Activated CD4-positive, alpha-beta memory T cell treated with anti-CD3 and anti-CD28 coated beads, Interleukin-2, amount 10 ng/mL, durations not matched to agents 7 days and 5 days (primary cell): ENCODE measurements at places on chromosomes 1 and 21.

DNA sequence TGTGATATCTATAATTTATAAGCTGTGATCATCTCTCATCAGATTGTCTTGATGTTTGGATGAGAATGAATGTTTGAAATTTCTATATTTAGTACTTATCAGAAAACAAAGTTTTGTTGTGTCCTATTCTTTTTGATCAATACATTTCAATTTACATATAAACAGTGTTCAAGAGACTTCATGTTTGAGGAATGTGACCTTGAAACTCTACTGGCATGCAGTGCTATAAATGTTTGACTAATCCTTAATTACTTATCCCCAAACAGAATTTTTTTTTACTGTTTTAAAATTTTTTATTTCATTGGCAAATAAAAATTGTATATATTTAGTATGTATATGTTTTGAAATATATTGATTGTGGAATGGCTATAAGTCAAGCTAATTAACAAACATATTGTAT, 1.5 kb upstream of the PRKAA2 start:
- no peaks in the 10 kb centered on the region for H3K36me3 ChIP-seq
- no peak overlapping the region for H3K27ac ChIP-seq
- H3K27me3 ChIP-seq: peaks cover 37% of the 10 kb centered on the region
- no peaks in the 10 kb centered on the region for H3K4me1 ChIP-seq

- no peak overlapping the region for H3K27ac ChIP-seq
- peaks cover 6% of the 10 kb centered on the region for H3K4me1 ChIP-seq
- H3K4me3 ChIP-seq: no peak overlapping the region
- no peak for DNase-seq
Observed at GRCh38 chr1:41377397-41377796, 16.2 kb downstream of the FOXO6 start.

DNA sequence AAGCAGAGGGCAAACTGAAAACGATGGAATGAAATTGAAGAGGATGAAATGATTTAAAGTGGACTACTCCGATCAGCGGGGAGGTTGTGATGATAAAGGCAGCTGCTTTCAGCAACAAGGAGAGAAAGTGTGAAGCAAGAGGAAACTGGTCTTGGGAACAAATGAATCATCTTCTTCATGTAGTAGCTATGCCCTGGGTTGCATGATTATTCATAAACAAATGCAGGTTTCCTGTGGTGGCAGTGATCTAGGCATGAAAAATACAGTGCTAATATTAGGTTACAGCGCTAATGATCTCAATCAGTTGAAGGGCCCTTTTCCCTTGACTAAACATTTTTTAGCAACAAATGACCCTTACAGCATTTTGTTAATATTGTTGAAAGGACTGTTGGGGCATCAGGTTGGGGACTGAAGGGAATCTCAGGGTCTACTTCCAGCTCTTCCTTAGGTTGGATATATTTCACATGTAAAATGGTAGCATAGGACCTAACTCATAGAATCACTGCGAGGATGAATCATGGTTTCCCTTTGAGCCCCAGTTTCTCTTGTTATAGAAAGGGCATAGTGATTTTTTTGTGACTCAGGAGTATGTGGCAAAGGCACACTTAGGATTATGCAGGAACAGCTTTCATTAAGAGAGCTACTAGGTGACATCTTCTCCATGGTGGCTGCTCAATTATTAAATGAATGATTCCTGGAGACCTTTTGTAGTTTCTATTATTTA, 1.9 kb upstream of the ZFYVE9 start:
- peaks cover 33% of the 10 kb centered on the region for H3K4me1 ChIP-seq
- no peaks in the 10 kb centered on the region for H3K36me3 ChIP-seq
- DNase-seq: peak; percentile 26
- peaks cover 47% of the 10 kb centered on the region for H3K27me3 ChIP-seq
- no peak overlapping the region for H3K4me3 ChIP-seq

DNA sequence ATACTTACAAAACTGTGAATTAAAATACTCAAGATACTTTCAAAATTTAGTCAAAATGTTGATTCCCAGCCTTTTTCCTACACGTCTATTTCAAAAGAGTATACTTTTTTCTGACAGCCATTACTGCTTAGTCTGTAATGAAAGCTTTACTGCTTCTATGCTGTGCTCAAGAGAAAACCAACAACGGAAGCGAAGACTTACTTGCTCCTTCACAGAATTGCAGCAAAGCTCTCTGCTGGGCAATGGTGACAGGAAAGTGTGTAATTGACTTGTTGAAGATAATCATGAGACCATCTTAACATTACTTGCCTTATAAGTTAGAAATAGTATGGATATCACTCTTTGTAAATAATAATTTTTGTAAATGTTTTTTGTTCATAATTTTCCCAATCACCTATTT, 1.7 kb upstream of the DYNLT5 start:
- peaks cover 11% of the 10 kb centered on the region for H3K4me1 ChIP-seq
- DNase-seq: no peak
- H3K36me3 ChIP-seq: no peaks in the 10 kb centered on the region
